ENCODE measurements at places on chromosomes 12 and 14. TPM values are rescaled to one million over a fixed set of nuclear protein-coding genes. Genes with fewer than 3 reads are reported as not detected.

Gene EFS
- total RNA-seq = 4.6 TPM

Gene FAM181A
- not detected for total RNA-seq

Gene LRRC10
- not detected for total RNA-seq

Gene CDH24
- total RNA-seq = 10.2 TPM

Gene CACNA1C
- total RNA-seq = 5.9 TPM

Measured in regular cardiac myocyte (primary cell).